Pulmonary artery endothelial cell (primary cell): ENCODE measurements at places on chromosomes 5 and 9.

- DNase-seq, result no peak
These were observed 382 bp upstream of the CDKN2B start for GRCh38 chr9:22009506-22009867.

- DNase-seq, result no peak
These were observed 77.2 kb downstream of the SLCO6A1 start for GRCh38 chr5:102421647-102422046.

DNA sequence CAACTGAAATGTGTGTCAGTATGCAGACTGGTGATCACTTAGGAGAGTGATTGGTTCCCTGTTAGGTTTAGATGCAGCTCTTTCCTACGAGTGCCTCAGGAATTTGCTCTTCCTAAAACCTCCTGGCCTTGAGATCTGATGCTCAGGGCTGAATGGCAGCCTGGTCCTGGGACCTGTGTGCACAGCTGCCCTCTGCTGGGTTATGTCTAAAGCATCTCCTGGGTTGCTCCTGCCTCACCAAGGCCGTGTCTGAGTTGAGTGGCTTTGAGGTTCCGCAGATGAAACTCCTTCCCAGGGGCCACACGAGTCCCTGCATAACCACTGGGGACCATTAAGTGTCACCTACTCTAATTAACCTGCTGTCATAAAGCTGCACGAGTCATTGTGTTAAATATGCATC is 59.5 kb downstream of the MVB12B start:
- no peak for DNase-seq

GRCh38 chr5:34898258-34898895 is 16.9 kb downstream of the RAD1 start:
- DNase-seq, result peak; percentile 48

DNA sequence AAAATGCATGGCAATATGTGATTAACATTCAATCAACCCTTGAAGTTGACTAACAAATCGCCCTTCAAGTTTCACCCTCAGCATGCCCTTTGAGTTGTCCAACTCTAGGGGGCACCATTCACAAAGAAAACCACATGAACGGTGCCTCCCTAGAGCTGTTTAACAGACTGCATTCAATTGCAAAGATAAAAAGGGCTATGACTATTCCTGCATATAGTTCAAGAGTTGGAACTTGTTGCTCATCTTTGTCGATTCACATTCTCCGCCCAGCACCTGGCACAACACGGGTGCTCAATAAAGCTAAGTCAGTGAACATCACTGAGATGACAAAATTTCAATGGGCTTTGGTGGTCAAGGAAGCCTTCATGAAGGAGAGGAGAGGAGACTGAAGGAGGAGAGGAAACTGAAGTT is 69.6 kb upstream of the SLC30A5 start:
- DNase-seq, result peak; percentile 5

- no peak for DNase-seq
These were observed 71.1 kb downstream of the EHMT1 start for GRCh38 chr9:137689745-137690529.

DNA sequence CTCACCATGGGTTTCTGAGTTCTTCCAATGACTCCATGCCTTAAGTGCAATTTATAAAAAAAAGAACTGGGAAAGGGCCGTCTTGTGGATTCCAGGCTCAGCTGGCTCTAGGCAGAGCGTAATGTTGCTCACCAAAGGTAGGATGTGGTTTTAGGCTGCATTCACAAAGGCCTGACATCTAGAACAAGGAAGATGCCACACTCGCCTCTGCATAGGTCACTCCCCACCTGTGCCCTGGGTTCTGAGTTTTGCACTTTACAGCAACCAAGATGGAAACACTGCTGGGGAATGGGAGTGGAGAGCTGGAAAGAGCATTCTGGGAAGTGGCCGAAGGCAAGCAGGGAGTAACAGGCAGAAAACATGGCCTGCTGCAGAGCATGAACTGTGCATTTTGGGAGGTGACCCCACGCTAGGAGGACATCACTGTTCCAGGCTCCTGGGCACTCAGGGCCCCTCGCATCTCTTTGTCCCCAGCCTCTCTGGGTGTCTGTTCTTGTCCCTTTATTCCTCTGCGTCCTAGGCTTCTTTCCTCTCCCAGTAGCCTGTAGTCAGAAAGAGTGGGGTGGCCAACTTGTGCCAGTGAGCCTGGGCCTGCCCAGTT is 12.3 kb downstream of the FCN2 start:
- DNase-seq, result no peak

DNA sequence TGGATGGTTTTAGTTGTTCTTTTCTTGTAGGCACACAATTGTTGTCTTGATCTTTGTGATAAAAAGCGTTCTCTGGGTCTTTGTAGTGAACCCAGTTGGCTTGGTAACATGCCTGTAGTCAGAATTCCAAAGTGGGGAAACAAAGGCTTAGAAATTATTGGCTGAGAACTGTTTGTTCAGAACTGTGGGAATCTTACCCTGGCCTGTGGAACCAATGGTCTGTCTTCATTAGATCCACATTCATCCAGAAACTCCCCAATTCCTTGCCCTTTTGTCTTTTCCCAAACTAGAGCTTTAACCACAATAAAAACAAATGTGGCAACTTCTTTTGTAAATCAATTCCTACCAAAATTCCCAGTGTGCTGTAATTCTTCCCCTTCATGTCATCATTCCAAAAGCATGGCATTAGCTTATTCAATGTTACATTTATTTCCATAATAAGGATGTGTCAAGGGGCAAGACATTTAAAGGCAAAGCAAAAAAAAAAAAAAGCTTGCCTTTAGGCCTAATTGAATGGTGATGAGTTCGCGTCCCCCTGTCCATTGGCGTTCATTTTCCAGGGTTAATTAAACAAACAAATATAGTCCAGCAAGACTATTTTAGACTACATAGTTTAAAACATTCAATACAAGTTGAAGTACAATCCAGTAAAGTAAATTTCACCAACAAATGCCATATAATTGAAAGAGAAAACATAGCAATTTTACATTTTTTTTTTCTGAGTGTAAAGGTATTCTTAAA is 249.8 kb upstream of the ZNF608 start:
- no peak for DNase-seq

GRCh38 chr9:127447416-127448111 is 3.6 kb downstream of the RPL12 start:
- DNase-seq, result no peak

GRCh38 chr5:65034029-65034812 is 265.5 kb downstream of the CWC27 start:
- DNase-seq, result no peak

DNA sequence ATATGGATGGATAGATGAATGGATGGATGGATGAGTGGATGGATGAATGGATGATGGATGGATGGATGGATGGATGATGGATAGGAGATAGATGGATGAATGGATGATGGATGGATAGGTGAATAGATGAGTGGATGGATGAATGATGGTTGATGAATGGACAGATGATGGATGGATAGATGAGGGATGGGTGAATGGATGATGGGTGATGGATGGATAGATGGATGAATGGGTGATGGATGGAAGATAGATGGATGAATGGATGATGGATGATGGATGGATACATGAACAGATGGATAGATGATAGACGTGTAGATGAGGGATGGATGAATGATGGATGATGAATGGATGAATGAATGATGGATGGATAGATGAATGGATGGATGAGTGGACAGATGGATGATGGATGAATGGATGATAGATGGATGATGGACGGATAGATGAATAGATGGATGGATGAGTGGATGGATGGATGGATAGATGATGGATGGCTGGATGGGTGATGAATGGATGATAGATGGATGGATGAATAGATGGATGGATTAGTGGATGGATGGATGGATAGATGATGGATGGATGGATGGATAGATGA is 53.8 kb downstream of the OLFM1 start:
- DNase-seq, result no peak

DNA sequence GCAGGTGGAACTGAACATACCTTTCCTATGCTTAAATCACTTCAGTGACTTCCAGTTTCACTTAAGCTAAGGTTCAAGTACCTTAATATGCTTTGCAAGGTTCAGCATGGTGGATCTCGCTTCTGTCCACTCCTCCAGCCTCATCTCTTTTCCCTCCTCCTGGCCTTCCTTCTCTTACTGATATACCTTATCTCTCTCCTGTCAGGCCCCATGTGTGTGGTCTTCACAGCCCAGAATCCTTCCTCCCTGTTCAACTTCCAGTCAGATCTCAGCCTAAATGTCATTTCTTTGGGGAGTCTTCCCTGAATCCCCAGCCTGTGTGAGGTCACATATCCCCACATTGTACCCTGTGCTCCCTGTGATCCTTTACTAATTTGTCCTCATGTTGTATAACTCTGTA is 87.7 kb downstream of the ANGPTL2 start:
- no peak for DNase-seq

- DNase-seq, result no peak
These were observed 56.9 kb downstream of the MVB12B start for GRCh38 chr9:126383406-126384046.

DNA sequence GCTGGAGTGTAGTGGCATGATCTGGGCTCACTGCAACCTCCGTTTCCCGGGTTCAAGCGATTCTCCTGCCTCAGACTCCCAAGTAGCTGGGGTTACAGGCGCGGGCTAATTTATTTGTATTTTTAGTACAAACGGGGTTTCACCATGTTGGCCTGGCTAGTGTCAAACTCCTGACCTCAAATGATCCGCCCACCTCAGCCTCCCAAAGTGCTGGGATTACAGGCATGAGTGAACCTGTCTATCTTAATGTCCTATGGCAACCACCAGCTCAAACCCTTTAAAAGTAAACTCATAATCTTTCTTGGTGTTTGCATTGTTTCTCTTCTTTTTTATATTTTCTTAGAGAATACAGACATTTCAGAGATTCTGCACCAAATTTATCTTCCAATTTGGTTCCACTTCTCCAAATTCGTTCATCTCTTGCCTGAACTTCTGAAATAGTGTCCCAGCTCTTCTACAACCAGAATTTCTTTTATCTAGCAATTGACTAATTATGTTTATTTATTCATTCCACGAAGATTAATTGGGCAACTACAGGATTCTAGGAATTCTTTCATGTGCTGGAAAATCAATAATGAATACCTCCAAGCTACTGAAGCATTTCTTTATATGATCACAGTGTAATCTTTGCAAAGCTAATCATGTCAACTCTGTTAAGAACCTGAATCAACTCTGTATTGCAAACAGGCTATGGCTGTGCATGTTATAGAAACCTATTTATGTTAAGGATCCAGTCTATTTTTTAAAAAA is 60.0 kb upstream of the TYRP1 start:
- no peak for DNase-seq

DNA sequence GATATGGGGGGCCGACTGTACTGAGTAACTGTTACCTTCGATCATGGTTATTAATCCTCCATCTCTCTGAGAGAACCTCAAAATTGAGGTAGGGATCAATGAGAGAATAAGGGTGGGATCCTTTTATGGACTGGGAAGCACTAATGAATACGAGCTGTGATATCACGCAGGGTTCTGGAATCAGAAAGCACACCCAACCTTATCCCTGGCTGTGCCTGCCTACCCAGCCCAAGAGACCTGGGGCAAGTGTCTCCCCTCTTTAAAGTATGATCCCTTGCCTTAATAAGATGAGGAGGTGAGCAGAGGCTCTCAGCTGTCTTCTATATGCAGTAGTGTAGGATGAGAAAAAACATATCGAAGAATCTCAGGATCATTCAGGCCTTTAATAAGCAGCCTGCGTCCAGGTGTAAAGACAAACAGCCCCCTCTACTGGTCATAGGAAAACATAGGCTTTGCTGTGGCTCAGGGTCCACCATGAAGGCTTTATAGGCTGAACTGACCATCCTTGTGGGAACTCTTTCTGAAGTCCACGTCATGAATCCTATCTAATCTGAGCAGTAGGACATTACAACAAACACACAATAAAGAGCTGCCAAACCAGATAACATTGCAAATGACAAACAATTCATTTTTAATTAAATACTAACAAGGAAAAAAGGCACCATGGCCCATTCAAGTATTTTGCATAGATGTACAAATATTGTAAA is 16.8 kb downstream of the NIPAL4 start:
- peak; percentile 13 for DNase-seq

DNA sequence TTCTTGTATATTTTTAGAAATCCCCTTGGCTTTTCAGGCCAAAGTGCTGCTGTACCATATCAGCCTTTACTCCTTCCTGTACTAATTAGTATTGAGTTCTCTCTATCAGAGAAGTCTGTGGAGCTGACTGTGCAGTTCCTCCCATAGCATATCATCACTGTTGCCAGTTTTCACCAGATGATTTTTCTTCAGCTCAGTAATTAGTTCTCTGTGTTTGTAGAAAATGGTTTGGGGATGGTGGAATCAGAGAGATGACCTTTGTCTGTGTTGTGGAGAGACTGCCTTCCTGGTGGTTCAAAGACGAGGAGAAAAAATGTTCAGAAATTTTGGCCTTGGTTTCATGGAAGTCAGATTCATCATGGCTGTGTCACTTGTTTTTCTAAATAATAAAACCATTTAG is 227.5 kb upstream of the ACTBL2 start:
- DNase-seq, result no peak

DNA sequence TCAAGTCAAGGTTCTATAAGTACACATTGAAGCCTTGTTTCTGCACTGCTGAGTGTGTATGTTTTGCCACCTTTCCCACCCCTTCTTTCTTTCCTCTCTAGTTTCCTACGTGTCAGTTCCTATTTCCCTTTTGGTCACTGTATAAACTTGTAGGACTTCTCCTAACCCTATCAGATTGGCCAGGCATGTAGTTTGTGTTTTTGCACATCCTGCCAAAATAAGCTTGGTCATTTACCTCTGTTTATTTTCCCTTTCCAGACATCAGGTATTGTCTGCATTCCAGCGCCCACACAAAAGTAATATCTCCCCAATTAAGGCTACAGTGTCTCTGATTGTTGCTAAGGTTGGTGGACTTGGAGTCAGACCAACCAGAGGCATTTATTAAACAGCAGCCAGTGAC is 252.9 kb upstream of the MPDZ start:
- peak; percentile 78 for DNase-seq

DNA sequence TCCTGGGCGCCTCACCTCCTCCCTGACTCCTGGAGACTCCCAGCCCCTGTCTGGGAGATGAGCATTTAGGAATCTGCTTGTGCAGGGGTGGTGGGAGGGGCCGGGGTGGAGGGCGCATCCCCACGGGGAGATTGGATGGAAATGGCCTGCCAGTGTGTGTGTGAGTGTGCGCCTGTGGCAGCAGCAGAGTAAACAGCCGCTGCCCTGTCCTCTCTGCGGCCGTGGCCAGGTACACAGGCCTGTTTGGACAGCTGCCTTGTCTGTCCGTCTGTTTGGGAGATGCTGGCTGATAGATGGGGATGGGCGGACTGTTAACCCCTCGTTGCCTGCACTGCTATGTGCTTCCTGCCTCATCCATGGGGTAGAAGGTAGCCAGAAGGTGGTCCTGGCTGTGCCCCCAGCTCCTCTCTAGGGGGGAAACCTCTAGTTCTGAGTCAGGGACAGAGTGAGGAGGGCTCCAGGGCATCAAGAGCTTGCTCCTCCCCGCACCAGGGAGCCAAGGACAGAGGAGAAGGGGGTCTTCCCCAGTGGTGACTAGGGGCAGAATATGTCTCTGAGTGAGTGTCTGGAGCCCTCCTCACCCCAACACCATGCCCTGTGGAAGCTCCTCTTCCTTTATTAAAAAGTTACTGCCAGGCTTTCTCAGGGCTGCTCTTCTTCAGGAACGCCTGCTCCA is 60.1 kb downstream of the LMX1B start:
- no peak for DNase-seq

DNA sequence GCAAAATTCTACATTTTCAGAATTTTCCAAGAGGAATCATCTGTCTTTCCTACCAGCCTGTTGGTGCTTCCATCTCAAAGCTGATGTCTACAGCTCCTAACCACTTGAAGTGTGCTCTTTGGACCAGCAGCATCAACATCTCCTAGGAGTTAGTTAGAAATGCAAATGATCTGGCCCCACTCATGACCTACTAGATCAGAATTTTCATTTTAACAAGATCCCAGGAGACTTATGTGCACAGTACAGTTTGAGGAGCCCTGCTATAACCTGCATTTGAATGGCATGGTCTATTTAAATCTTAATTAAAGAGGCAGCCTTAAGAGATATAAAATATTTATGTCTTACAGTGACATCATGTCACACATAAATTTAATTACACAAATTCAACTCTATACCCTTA is 33.8 kb downstream of the ITK start:
- DNase-seq, result no peak
